ENCODE measurements at places on chromosomes 4 and X.

DNA sequence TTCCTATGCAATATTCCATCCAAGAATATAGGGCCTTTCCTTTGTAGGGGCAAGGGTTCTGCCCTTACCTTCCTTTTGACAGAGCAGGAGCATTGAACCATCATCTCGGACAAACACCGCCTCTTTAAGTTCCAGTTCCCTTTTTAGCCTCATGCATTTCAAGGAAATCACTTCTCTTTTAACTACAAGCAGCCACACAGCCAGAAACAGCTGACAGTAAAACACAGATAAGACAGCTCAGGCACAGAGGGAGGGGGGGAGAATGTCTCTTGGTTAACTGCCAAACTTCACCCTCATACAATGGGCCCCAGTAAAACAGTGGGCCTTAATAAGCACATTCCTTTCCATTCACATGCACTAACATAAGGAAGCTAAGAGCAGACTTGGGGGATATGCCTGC lies 648.3 kb downstream of the GABRG1 start:
- no peak for DNase-seq

GRCh38 chr4:74066232-74066631 lies 27.7 kb upstream of the CXCL3 start:
- no peak for DNase-seq

- DNase-seq = no peak
These were observed 150.0 kb downstream of the CBR4 start for GRCh38 chr4:168859888-168860694.

- DNase-seq = no peak
These were observed 224.1 kb downstream of the SHROOM3 start for GRCh38 chr4:76659103-76659490.

DNA sequence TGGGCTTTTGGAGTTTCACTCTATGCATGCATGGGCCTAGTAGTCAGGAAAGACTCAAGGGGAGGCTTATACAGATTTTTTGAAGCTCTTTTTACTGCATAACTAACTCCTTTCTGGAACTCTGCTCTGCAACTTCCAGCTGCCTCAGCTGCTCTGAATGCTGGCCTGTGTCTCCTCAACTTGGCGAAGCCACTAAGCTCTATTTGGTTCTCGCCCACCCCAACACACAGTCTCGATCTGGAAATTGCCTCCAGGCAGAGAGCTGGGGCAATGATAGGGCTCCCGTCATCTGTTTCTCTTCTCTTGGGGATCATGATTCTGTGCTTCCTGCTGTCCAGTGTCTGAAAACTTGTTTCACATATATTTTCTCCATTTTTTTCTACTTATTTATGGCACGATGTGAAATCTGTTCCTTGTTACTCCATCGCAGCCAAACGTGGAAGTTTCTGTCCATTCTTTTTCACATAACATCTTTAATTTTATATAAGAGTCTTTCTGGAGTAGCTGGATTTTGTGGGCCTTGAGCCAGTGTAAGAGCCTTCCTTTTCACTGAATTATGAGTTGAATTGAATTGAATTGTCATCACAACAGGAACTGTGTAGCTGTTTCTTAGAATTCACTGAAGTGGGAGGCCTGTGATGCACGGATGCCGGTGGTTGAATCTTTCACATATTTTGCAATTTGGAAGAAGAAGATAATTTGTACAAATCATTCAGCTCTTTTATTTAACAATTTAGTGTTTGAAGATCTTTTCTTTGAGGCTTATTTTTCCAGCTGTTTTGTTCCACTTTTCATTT lies 9.0 kb downstream of the ZNF275 start:
- no peak for DNase-seq

- no peak for DNase-seq
These were observed 447.0 kb upstream of the GALNT7 start for GRCh38 chr4:172721659-172722058.

GRCh38 chr4:48188390-48188789 lies 54.3 kb upstream of the TXK start:
- no peak for DNase-seq

DNA sequence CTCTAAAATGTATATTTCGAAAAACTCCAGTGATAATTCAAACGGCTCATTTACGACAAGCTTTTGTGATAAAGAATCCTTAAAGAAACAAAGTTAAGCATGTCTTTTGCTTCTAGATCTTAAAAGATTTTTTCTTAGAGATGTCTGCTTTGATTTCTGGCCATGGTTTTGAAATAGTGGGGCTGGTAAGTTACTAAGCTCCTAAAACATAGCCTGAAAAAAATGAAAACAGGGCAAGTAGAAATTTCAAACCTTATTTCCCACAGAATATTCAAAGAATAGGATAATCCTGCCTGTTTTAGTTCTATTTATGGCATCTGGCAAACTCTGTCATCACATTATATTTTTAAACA lies 318.3 kb downstream of the ARHGAP24 start:
- DNase-seq = no peak

DNA sequence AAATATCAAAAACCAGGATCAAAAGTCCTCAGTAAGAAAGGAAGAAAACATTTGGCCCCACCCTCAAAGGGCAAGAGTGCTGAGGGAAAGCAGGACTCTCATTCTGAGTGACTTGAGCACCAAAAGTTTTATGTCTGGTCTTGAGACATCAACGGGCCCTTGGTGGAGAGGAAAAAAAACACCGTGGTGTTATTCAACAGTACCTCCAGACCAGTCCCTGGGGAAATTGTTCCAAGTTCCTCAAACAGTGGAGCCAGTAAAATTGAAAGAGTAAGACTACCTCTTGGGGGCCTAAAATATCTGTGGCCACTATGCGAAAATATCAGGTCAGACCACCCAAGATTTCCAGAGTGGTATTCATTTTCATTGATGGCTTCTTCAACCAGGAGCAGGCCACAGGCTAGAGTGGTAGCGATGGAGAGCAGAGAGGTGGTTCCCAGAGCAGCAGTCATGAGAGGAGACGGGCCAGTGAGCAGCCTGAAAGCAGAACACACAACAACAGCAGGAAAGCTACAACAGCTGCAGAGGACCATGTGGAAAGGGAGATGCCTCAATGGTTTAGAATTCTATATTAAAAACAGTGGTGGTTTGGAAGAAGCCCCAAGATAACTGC lies 63.7 kb upstream of the RPL34 start:
- no peak for DNase-seq

DNA sequence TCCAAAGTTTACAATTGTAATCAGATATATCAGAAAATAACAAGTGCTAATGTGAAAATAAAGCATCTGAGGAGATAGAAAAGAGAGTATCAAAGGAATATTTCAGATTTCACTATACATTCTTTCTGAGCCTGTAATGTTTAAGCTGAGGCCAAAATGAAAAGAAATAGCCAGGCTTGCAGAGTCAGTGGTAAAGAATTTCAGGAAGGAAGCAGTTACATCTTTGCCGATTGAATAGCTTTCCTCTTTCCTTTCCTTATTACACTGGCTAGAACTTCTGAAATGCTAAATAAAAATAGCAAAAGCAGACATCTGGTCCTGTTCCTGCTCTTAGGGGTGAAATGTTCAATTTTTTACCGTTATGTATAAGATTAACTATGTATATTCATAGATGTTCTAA lies 1441.6 kb upstream of the PCDH7 start:
- no peak for DNase-seq

DNA sequence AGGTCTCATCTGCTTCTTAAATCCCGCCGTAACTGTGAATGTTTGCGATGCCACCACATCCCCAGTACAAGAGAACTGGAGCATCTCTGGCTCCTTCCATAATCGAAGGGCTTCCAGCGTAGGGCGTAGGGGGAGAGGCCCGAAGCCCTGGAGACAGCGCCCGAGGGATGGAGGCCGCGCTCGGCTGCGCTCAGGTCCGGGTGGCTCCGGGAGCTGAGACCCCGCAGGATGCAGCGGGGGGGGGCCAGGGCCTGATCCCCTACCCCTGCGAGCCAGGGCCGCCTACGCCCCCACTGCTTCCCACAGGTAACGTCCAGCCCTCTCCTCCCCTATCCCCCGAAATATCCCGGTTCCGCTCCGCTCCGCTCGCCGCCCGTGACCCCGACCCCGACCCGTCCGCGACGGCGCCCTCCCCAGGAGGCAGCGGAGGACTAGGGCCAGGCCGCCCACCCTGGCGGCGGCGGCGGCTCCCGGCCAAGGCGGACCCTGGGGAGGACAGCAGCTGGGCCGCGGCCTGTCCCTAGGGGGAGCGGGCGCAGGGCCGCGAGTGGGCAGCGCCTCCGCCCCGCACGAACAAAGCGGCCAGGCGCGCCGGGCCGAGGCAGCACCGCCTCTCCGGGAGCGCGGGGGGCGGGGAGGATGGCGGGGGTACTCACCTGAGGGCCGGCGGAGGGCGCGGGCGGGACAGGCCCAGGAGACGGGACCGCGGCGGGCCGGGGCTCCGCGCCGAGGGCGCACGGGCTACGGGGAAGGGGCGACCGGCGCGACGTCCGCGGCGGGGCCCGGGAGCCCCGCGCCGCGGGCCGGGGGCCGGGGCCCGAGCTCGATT lies 723 bp downstream of the WDFY3 start:
- DNase-seq = peak; percentile 64

DNA sequence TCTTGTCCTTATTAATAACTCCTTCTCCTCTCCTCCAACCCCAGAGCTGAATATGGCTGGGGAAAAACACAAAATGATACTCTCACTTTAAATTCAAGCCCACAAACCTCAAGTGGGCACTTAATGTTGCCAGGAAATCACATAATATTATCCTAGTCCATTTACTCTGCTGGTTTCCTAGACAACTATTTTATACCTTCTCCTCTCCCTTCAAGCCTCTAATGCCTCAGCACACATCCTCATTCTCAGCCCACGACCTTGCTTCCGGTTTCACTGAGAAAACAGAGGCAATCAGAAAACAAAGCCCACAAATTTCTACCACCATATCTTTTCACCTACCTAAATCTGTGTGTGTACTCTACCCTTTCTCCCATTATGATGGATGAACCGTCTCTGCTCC lies 12.1 kb upstream of the CLCN5 start:
- no peak for DNase-seq

DNA sequence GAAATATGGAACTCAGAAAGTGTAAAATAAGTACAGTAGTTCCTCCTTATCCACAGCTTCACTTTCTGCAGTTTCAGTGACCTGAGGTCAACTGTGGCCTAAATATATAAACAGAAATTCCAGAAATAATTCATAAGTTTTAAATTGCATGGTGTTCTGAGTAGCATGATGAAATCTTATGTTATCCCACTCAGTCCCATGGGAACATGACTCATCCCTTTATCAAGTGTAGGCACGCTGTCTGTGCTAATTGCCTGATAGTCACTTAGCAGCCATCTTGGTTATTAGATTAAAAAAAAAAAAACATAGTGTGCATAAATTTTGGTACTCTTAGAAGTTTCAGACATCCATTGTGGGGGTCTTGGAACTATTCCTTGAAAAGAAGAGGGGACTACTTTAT lies 983.4 kb upstream of the ADGRL3 start:
- no peak for DNase-seq

- no peak for DNase-seq
These were observed 783.0 kb upstream of the AADAT start for GRCh38 chr4:170872794-170873193.

GRCh38 chr4:145635630-145636029 lies 16.4 kb downstream of the MMAA start:
- no peak for DNase-seq

- peak; percentile 54 for DNase-seq
These were observed 78.7 kb upstream of the DCLK2 start for GRCh38 chr4:149999485-150000074.

- DNase-seq = no peak
These were observed 3.1 kb downstream of the FRMPD3 start for GRCh38 chrX:107452581-107452980.

- peak; percentile 20 for DNase-seq
These were observed 16.3 kb downstream of the KLF8 start for GRCh38 chrX:56248492-56248891.

DNA sequence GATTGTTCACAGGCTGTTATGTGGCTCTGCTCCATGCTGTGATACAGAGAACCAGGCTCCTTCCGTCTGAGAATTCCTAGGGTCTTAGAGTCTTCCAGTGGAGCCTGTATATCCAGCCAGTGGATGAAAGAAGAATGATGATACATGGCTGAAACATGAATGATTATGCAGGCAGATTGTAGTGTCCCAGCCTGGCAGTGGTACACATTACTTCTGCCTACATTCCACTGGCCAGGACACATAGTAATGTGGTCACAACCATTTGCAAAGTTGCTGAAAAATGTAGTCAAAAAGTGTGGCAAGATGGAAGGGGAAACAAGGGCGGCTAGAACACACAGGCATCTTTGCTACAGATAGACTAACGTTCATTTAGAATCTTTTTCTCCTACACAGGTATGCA lies 4.5 kb upstream of the GBA3 start:
- no peak for DNase-seq

DNA sequence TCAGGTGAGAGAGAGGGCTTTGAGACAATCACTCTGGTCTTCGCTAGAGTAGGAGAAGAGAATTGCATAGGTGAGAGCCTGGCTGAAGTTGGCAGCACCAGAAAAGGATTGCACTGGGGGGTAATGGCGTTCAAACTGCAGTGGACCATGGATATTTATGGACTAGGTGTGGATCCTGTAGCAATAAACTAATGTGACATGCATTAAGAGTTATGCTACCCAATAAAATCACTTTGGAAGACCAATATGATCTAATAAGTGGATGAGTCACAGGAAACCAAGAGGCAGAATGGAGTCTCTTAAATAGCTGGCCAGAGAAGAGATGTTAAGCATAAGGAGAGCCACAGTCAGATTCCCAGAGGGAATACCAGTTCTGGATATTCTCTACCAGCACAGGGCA lies 259.8 kb downstream of the FBXO8 start:
- DNase-seq = no peak

GRCh38 chrX:78316265-78316664 lies 11.1 kb downstream of the CYSLTR1 start:
- DNase-seq = no peak

DNA sequence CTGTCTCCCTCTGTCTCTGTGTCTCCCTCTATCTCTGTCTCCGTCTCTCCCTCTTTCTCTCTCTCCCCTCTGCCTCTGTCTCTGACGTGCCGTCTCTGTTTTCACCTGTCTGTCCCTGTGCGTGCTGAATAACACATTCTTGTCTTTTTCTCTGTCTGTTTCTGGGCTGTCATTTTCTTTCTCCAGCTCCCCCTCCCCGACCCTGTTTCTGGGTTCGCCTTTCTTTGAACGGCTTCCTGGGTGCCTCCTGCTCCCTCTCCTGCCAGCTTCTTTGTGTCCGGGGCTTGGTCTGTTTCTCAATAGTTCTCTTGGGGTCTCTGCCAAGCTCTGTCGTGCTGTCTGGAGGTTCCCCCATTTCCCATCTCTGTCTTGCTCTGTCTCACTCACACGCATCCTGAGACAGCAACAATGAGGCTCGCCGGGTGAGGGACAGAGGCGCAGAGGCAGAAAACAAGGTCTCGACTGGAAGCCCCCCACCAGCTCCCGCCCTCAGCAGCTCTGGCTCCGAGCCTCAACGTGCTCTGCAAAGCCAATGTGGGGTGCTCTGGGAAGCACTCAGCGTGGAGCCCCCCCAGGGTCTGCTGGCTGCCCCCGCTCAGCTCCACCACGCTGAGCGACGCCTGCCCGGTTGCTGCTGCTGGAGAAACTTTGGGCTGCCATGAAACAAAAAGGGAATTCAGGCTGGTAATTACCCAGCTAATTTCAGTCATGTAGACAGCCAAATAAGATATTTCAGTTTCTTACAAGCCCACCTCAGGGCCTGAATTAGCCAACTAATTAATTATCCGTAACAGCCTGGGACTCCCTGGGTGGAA lies 3.4 kb downstream of the CPLX1 start:
- DNase-seq = no peak

- DNase-seq = no peak
These were observed 301.6 kb upstream of the DDX53 start for GRCh38 chrX:22698151-22698550.

- no peak for DNase-seq
These were observed 18.0 kb downstream of the C4orf33 start for GRCh38 chr4:129113919-129114318.

All from right hindlimb (tissue), 1 donor.